ENCODE measurements at places on chromosomes 2 and 18.

DNA sequence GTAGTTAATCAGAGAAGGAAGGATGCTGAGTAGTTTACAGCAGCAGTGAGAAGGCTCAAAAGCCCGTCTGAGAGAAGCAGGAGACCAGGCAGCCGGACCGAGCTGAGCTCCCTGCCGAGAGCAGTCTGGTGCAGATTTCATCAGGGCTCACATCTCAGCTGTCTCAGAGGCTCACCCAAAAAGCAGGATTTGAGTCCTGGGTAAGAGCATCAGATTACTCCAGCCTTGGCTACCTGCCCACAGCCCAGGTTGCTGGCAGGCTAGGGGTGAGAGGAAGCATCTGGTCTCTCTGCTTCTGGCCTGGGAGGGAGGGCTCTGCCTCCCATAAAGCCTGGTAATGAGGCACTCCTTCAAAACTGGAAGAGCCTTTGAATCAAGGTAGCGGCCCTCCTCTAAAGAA lies 140.5 kb downstream of the ST6GAL2 start:
- no peak for DNase-seq

DNA sequence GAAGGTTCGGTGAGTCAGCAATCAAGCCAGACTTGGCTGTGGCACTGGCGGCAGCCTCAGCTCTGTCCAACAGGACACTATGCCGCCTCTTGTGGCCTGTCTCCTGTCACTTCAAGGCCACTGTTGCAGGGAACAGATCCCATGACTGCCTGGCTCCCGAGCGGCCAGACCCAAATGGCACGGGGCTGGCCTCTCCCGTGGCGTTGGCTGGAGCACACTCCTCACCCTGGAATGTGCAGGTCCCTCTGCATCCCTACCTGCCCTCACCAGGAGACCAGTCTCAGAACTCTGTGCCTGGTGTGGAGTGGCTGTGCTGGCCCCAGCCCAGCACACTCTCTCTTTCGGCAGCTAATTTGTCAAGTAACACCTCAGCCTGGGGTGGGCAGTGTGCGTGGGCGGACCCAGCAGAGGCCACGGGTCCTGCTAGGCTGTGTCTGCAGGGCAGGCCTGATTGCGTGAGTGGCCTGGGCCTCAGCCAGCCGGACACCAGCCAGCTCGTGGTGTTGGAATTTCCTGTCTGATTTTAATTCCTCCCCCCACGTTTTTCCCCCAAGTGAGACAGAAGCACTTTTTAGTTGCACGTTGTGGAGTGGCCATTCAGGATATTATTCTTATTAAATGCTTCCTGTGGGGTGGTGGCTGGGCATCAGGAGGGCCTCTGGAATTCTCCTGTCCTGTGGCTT lies 179.3 kb downstream of the GLI2 start:
- no peak for DNase-seq

GRCh38 chr2:46812361-46813019 lies 103.1 kb downstream of the MCFD2 start:
- DNase-seq: no peak

DNA sequence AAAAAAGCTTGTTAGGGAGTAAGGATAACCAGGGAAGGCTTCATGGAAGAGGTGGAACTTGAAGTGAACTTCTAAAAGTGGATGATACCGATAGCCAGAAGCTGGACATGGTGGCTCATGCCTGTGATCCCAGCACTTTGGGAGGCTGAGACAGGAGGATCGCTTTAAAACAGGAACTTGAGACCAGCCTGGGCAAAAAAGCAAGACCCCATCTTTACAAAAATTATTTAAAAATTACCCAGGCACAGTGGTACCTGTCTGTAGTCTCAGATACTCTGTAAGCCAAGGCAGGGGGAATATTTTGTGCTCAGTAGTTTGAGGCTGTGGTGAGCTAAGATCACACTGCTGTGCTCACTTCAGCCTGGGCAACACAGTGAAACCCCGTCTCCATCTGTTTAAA lies 10.2 kb downstream of the PAPOLG start:
- DNase-seq: no peak

- DNase-seq: no peak
These were observed 26.3 kb downstream of the DHRS9 start for GRCh38 chr2:169095621-169096105.

GRCh38 chr18:48122376-48122775 lies 191.9 kb upstream of the SMAD2 start:
- DNase-seq: no peak

GRCh38 chr2:182915369-182916326 lies 49.2 kb upstream of the FRZB start:
- DNase-seq: no peak

- no peak for DNase-seq
These were observed 374.6 kb downstream of the IRS1 start for GRCh38 chr2:226424971-226425370.

- DNase-seq: no peak
These were observed 931.0 kb downstream of the EPHA4 start for GRCh38 chr2:220641137-220641536.

DNA sequence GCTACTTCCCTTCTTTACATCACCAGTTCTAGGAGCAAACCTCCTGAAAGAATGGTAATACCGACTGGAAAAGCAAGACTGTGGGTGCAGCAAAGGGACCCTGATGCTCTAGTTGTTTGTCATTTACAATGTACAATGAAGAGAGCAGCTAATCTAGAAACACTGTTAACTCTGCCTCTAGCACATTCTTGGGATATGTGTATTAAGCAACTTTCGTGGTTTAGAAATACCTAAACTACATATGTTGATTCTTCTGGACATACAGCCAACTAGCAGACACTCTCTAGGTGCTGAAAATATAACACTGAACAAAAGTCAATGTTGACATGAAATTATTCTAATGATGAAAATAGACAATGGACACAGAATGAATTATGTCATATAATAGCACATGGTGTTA lies 440.3 kb upstream of the MC4R start:
- no peak for DNase-seq

GRCh38 chr2:150425121-150425955 lies 62.1 kb downstream of the RND3 start:
- DNase-seq: no peak

DNA sequence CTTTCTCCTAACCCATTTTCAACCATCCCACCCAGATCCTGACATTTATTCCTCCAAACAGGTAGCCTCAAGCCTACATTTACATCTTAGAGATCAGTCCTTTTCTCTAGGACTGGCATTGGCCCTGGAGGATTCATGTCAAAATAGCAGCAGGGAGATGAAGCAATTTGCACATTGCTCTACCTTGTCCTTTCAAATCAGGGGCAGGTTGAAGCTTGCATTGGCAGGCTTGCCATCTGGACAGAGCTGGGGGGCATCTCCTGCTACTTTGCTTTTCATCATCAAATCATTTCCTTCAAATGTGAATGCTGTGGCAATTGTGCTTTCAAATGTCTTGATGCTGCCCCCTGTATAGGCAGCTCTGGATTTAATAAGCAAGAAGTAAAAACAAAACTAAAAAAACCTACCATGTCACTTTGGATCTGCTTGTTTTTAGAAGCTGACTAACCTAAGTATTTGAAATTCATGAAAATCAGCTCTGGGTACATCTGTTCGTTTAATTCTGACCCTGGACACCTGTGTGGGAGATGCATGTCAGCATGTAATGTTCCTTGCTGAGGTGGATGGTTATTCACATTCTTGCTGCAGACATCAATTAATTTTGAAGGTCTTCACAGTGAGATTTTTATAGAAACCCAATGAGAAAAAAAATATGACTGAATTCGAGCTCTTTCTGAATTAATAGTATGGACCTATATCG lies 47.9 kb downstream of the KIF5C start:
- no peak for DNase-seq

DNA sequence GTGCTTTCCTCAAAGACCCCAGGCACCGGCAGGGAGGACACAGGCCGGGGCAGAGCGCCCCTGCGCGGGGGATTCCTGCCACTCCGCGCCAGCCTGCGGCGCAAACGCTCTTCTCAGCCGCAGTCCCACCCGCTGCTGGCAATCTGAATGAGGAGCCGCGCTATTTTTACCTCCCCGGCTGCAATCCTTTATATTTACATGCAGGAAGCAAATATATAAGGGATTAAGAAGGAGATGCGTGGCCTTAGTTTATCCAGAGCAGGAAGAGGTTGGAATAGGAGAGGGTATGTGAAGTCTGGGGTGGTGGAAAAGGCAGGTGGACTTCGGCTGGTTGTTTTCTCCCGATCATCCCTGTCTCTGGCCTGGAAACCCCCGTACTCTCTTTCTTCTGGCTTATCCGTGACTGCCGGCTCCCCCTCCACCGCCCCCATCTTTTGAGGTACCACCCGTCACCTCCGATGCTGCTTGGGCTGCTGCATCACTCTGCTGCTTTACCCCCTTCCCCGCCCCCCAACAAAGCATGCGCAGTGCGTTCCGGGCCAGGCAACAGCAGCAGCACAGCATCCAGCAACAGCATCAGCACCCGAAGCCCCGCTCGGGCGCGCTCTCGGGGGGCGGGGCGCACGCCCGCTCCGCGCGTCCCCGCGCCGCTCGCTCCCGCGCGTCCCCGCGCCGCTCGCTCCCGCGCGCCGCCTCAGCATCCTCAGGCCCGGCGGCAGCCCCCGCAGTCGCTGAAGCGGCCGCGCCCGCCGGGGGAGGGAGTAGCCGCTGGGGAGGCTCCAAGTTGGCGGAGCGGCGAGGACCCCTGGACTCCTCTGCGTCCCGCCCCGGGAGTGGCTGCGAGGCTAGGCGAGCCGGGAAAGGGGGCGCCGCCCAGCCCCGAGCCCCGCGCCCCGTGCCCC lies at the start of gene ADAM23:
Gene ADAM23 (plus strand): TSS at position 700 of the 902 bp plus-strand sequence. CDS start 335 bp downstream, outside the sequence.
- peak; percentile 42 for DNase-seq

DNA sequence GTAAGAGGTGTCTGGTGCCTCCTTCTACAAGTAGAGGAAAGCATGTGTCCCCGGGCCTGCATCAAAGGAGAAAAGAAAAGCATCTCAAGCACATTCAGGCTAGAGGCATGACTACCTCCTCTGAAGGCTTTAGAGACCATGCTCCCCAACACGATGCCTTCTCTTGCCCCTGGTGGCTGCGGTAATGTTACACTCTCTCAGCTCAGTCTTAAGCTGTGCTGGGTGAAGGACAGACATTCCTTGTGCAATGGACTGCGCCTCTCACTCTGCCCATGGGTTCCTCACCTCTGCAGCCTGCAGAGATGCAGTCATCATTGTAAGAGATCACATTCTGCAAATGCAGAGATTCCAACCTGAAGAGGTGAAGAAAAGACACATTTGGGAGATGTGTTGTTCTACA lies 148.2 kb upstream of the HNRNPA3 start:
- DNase-seq: no peak

DNA sequence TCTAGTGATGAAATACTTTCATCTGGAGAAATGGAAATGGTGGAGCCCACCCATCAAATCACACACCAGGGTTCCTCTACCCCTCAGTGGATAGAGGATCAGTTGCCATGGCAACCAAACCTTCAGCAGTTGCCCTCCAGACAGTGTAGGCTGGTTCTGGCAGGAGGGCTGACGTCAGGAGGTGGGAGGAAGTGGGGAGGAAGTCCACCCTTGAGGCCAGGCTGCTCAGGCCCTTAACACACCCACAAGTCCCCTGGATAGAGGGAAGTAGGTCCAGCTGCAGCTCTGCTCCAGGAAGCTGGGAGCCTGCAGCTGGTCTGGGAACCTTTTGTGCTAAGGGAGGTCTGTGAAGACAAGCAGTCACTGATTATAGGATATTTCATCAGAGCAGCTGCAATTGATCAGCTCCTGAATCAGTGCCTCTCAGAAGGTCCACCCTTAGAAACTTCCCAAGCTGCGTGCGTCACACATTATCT lies 186.6 kb downstream of the MTX2 start:
- DNase-seq: no peak

Measured in GM19239 (cell line).